A172 (cell line): ENCODE measurements at places on chromosomes 11 and 22. TPM values are rescaled to one million over a fixed set of nuclear protein-coding genes. Genes with fewer than 3 reads are reported as not detected.

- no peak for DNase-seq
Measured at GRCh38 chr22:25360891-25361645, 141.6 kb downstream of the CRYBB2 start.

DNA sequence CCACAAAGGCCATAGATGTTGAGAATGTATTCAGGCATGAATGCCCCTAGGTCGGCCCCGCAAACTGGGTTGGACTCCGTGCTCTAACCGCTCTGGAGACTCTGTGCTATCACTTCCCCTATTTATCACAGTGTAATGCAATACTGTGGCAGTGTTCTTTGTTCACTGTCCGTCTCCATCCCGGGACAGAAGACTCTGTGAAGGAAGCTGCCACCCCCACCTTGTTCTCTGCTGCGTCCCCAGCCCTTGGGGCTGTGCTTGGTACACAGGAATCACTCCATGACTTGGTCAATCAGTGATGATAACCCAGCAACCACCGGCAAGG lies 57.6 kb downstream of the TSPAN18 start:
- no peak for DNase-seq

GRCh38 chr11:34348919-34349318 lies 8.9 kb downstream of the ABTB2 start:
- DNase-seq, result no peak

DNA sequence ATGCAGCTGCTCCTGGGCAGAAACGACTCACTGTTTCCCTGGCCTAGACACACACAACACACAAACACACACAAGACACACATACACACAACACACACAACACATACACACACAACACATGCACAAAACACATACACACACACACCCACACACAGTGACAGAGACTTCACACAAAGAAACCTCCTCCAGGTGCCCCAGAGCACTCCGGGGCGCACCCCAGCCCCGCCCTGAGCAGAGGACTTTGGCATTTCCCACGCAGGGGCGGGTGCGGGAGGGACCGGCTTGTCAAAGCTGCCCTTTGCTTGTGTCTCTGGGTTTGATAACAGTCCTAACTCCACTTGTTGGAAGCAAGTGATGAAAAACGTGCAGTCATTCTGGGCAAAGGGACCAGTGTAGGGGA lies 6.5 kb downstream of the APOBEC3A start:
- no peak for DNase-seq

GRCh38 chr11:5090668-5091067 lies 21.3 kb downstream of the OR52E1 start:
- no peak for DNase-seq

DNA sequence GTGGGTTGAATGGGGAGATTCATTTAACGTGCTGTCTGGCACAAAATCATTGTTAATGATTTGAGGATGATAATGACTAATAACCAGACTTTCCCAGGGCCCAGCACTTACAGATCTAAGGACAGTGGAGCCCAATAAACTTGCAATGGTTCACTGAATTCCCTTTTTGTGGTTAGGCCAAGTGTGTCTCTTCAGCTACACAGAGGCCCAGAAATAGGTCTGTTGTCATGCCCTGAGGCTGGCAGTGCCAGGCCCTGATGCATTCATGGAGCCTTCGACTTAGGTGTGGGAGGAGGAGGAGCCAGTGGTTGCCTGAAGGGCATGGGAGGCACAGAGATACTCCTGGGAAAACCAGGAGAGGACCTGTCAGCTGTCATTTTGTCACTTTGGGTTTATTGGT lies 56.1 kb downstream of the KIAA1671 start:
- no peak for DNase-seq

GRCh38 chr11:46336563-46337180 lies 10.6 kb upstream of the DGKZ start:
- no peak for DNase-seq

Gene RIMBP3C
- 0.50 and 0.62 TPM in 2 replicates for total RNA-seq

Gene COPB1
- total RNA-seq, result 318 and 333 TPM in 2 replicates

Gene CNGA4
- total RNA-seq, result 0.17 TPM in 1 of 2 replicates, not detected in the other
